Purkinje cell (primary cell): ENCODE measurements at places on chromosomes 6 and 20. TPM values are rescaled to one million over a fixed set of nuclear protein-coding genes. Genes with fewer than 3 reads are reported as not detected.

The RREB1 gene
- 1.4 and 1.9 TPM in 2 replicates for polyA plus RNA-seq

The NOX3 gene
- 2.4 TPM in 1 of 2 replicates, not detected in the other for polyA plus RNA-seq

The ESF1 gene
- polyA plus RNA-seq: 38.7 and 44.8 TPM in 2 replicates

The RIMS4 gene
- 0.04 and 0.19 TPM in 2 replicates for polyA plus RNA-seq

The KIF6 gene
- polyA plus RNA-seq: 0.30 and 3.4 TPM in 2 replicates

The FAM83C gene
- not detected in 2 replicates for polyA plus RNA-seq
